ENCODE measurements at places on chromosomes 7 and 10. TPM values are rescaled to one million over a fixed set of nuclear protein-coding genes. Genes with fewer than 3 reads are reported as not detected.

GRCh38 chr7:137625197-137625596 is 221.6 kb downstream of the DGKI start:
- no peak for DNase-seq

GRCh38 chr7:1176891-1177373 is 16.9 kb upstream of the ZFAND2A start:
- peak; percentile 43 for DNase-seq

GRCh38 chr7:24200407-24200966 is 83.5 kb upstream of the NPY start:
- DNase-seq = no peak

The TFR2 gene
- polyA plus RNA-seq = 1.2 TPM

The LRRC4 gene
- 6.7 TPM for polyA plus RNA-seq

The GIMAP1 gene
- polyA plus RNA-seq = 4.7 TPM
